ENCODE measurements at places on chromosomes 3 and 15. TPM values are rescaled to one million over a fixed set of nuclear protein-coding genes. Genes with fewer than 3 reads are reported as not detected.

- H3K36me3 ChIP-seq, result no peaks in the 10 kb centered on the region
- H3K4me1 ChIP-seq, result no peaks in the 10 kb centered on the region
- H3K27me3 ChIP-seq, result peaks cover 10% of the 10 kb centered on the region
- no peak overlapping the region for H3K27ac ChIP-seq
Measured at GRCh38 chr3:43273416-43273815, 12.9 kb upstream of the SNRK start.

GRCh38 chr3:128226795-128227395 lies 73.6 kb downstream of the EEFSEC start:
- H3K36me3 ChIP-seq, result peaks cover 22% of the 10 kb centered on the region
- peaks cover 34% of the 10 kb centered on the region for H3K4me1 ChIP-seq
- H3K4me3 ChIP-seq, result no peak overlapping the region
- H3K27me3 ChIP-seq, result no peaks in the 10 kb centered on the region

DNA sequence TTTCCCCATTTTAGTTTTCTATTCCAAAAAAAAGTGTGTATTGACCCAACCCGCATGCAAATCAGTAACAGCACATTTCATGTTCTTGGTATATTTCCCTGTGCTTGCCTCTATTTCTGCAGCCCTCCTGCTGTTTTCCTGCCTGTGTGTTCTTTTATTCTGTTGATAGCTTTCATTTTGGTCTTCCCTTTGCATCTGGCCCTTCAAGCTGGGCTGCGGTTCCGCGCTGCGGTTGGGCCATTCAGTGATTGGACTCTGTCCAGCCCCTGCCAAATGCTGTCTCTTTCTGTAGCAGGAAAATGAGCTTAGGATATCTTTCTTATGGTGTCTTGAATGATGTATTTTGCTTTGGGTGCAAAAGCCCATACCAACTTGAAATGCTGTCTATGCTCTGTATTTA lies 49.9 kb downstream of the ZNF621 start:
- H3K4me3 ChIP-seq, result no peak overlapping the region
- no peaks in the 10 kb centered on the region for H3K27me3 ChIP-seq
- H3K4me1 ChIP-seq, result peaks cover 22% of the 10 kb centered on the region
- no peaks in the 10 kb centered on the region for H3K36me3 ChIP-seq
- H3K27ac ChIP-seq, result no peak overlapping the region
- DNase-seq, result no peak

The CHRNA3 gene
- 4.4 TPM for total RNA-seq

The ZNF385D gene
- 9.0 TPM for total RNA-seq

Measured in WTC11 (cell line).